Foreskin melanocyte (primary cell): ENCODE measurements at places on chromosomes 11 and 22.

- no peak for DNase-seq
Observed at GRCh38 chr22:24129263-24129651, 52.0 kb upstream of the SUSD2 start.

DNA sequence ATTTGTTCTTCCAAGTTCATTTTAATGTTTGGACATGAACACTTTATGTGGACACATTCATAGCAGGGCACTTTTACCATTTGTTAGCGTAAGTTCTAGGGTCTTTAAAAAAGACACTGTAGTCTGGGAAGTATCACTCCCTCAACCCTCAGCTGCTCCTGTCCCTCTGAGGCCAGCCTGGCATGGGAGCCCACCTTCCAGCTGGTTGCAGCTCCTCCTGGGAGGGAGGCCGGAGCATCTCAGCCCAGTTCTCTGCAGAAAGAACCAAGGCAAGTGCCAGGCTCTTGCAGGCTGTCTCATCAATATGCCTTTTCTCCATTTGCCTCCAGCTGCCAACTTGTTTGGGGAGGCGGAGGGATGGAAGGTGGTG lies 150.6 kb downstream of the OPCML start:
- no peak for DNase-seq

- no peak for DNase-seq
Observed at GRCh38 chr22:30813936-30814335, 119.3 kb downstream of the OSBP2 start.

DNA sequence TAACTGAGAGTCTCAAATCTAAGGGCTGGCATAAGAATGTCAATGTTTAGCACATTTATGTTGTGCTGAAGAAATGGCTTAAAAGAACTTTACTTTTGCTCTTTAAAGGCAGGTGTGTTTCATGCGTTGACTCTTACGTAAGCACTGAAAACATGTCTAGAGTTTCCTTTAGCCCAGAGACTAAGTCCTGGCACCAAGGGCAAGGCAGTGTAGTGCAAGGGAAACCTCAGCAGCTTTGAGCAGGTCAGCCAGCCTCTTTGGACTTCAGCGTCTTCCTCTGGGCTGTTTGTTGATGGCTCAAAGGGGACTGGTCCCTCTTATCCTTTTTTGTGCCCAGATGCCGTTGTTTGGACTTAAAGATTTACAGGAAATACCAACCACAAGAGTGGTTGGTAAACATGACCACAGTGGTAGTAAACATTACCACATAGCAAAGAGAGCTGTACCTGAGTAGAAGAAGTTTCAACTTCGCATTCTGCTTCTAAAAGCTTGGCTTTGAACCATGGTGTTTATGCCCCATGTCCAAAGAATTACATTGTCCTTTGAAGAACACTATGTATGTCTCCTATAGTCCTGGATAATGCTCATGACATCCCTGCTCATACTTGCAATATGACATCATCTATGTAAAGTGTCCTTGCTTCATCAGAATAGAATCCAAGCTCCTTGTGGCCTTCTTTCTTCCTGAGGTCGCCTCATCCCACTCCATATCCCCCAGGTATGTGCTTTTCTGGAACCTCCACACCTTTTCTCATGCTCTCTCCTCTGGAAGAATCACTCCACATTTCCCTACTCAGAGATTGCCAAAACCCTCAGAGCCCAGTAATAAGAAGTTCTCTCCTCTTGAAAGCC lies 23.5 kb downstream of the TENM4 start:
- DNase-seq: no peak
